ENCODE measurements at places on chromosomes 5 and 9.

GRCh38 chr5:94395468-94395867 is 222.9 kb downstream of the KIAA0825 start:
- DNase-seq = no peak

GRCh38 chr5:160921-161802 is 30.1 kb upstream of the LRRC14B start:
- no peak for DNase-seq

- no peak for DNase-seq
Measured at GRCh38 chr5:173530547-173530946, 85.9 kb downstream of the BOD1 start.

DNA sequence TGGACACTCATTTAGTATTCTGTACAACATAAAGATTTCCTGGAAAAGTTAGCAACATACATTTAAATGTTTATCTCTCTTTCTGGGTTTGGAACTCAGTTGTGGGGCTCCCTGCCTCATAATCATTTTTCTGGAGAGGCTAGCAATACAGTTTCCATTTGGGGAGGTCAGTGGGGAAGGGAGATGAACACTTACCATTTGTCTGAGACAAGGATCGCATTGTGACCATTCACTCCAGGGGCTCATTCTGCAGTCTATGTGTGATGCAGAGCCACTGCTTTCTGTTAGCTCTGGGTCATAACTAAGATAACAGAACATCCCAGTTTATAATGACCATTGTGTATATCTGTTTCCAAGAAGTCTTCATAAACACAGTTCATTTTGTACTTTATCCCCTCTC is 22.4 kb downstream of the C9 start:
- DNase-seq = no peak

- DNase-seq = no peak
Measured at GRCh38 chr5:145495741-145496140, 339.4 kb downstream of the PRELID2 start.

DNA sequence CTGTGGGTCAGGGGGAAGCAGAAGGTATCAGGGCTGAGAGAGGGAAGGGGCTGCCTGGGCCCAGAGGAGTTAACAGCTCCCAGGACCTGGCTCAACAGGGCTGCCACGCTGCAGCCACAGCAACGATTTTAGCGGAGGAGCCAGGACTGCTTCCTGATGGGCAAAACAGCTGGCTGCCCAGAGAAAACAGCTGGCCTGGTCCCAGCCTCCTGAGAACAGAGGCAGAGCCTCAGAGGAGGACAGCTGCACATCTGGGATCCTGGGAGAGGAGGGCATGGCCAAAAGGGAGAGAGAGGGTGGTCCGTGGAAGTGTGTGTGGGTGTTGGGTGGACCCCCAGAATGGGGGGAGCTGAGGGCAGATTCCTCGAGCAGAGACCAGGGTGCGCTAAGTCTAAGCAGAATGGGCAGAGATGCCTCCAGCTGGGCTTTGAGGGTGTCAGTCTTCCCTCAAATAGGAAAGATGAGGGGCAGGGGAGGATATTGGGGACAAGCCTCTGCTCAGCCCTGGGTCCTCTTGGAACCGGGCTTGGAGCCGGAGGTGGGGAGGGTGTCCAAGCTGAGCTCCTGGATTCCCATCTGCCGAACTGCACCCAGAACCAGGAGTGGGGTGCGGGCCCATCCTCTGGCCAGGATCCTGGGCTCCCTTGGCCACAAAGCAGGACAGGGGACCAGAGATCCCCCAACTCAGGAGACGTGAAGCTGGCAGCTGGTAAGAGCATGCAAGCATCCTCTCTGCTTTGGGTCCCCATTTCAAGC is 9.1 kb upstream of the CERCAM start:
- DNase-seq = no peak

GRCh38 chr9:71624728-71625127 is 143.6 kb downstream of the CEMIP2 start:
- DNase-seq = no peak

DNA sequence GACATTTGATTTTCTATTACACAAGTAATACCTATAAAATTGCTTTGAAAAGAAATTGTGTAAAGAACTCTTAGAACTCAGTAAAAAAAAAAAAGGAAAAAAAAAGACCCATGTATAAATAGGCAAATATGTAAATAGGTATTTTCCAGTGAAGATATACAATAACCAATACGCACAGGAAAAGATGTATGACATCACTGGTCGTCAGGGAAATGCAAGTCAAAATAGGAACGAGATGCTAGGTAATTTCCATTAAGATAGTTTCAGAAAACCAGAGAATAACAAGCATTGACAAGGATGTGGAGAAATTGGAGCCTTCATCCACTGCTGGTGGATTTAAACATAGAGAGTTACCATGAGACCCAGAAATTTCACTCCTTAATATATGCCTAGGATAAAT is 708.8 kb downstream of the MTRR start:
- DNase-seq = no peak

DNA sequence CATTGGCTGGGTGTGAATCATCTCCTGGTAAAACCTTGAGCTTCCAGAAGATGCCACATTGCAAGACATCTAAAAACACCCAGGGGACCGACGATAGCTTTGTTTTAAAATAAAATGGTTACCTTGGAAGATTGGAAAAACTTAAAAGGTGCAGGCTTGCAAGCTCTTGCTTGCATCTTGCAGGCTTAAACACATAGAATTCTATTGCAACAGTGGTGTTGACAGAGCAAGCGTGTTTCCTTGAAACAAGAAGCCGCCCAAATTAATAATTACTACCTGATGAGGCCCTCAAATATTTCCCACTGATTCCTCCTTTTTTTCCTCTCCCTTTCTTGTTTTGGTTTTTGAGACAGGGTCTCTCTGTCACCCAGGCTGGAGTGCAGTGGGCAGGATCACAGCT is 137.1 kb upstream of the BASP1 start:
- DNase-seq = no peak

DNA sequence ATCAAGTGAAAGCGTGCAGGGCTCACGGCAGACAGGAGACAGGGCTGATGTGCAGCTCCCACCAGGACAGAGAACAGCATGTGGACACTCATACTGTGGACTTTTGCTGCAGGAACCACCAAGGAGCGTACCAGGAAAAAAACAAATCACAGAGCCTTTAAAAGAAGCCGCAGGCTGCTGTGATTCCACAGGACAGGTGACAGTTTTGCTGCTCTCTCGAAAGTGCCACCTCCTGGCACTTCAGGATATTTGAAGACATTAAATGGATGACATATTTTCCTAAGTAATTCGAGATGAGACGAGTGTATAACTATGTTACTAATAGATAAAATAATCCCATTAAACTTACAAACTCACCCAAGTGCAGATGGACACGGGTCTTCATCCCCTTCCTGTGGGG is 29.3 kb downstream of the ZDHHC11 start:
- DNase-seq = no peak

DNA sequence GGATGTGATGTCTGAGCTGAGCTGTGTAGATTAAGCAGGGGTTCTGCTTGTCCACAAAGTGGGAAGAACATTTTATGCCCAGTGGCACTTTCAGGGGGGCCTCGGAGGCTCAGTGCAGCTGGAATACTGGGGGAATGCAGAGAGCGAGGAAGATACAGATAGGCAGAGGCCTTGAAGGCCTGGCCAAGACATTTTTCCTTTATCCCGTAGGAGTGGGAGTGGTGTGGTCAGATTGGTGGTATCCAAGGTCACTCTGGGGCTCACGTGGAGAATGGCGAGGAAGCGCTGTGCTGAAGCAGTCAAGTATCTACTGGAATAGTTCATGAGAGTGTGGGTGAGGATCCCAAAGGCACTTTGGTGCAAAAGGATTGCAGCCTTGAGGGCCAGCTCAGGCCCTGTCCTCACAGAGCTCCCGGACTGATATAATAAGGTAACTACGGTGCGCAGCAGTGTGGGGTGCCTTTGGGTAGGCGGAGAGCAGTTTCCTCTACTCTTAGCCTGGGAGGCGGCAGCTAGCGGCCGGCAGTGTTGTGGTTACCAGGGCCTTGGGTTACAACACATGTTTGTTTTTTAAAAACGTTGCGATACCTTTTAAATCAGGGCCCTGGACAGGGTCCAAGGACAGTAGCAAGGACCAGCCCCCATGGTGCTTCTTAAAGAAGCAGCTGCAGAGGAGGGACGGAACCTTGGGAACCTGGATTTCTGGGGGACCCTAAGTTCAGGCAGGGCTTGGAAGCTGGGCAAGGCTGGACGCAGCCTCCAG is 10.8 kb upstream of the CCDC69 start:
- DNase-seq = no peak

- DNase-seq = no peak
Measured at GRCh38 chr9:23556459-23556858, 269.6 kb downstream of the ELAVL2 start.

DNA sequence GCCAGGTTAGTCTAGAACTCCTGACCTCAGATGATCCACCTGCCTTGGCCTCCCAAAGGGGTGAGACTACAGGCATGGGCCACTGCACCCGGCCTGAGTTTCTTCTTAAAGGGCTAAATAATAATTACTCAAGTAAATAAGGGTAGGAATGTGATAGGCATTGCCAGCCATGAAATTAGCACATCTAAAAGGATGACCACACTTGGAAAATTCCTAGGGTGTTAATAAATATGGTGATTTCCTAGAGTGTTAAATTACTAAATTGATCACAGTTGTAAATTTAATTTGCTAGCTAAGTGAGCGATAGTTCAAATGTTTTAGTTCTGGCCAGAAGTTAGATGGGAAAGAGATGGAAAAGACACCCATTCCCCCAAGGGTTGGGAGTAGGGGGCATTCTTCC is 53.4 kb downstream of the UBAP1 start:
- no peak for DNase-seq

DNA sequence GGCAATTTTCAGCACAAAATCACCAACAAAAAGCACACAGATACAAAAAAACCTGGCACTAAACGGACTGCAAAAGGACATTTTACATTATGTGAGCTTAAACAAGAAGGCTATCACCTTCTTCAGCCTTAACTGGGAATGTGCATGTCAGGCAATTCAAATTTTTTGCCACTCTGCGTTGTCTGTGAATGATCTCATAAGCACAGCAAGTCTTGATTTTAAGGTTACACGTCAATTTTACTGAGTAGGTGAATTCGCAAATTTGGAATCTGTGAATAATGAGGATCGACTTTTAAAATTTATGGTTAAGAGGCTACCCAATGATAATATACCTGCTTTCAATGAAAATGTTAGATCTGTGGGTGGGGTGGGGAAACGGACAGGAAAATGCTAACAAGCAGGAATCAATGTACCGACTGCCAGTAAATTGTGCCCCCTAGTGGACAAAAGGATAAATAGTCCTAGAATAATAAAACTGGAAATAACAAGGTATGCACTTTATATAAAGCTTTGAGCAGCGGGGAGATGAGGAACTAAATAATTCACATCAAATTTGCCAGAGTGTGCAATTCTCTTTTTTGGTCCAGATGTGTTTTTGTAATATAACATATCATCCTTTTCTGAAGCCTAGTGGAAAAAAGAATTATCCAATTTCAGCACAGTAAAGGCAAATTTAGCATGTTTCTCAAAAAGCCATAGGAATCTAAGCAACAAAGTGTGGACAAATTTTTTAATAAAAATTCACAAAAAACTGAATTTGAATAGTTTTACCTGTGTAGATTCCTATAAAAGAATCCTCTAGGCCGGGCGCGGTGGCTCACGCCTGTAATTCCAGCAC is 20.5 kb downstream of the EQTN start:
- DNase-seq = no peak

- DNase-seq = no peak
Measured at GRCh38 chr9:123407217-123407851, 51.3 kb downstream of the CRB2 start.

GRCh38 chr5:34552686-34553085 is 103.4 kb upstream of the RAI14 start:
- DNase-seq = no peak

- DNase-seq = no peak
Measured at GRCh38 chr9:95777136-95777535, 98.4 kb upstream of the ERCC6L2 start.

Measured in central memory CD8-positive, alpha-beta T cell (primary cell).